ENCODE measurements at places on chromosomes 11 and 22.

DNA sequence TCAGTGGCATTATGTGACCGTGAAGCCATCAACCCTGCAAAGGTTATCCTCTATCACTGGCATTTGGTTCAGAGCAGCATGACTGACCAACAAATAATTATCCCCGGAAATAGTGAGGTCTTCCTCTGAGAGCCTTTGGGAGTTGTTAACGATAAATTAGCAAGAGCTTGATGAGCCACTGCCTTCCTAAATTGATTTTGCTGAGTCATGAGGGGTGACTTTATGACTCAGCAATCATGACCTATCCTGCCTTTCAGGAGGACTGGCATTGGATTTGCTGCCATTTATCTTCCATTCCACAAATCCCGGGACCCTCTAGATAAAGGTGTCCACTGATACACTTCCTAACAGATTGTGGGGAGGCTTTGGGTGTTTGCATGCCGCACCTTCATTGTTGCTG, 80.8 kb upstream of the MTNR1B start:
- no peak for DNase-seq

DNA sequence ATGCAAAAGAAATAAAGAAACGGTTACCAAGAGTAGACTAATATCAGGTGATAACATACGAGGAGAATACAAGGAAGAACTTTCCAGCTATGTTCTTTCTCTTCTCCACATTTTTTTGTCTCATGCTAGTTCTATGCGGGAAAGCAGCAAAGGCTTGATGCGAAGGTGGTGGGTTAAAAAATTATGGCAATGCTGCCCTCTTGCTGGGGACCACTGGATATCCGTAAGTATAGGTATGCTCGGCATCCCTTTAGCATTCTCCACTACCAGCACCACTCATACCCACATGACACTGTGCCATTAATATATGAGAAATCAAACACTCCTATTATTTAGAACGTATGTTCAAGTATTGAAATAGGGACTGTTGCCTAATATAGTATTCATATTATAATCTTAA, 776.4 kb downstream of the LRRC4C start:
- no peak for DNase-seq

DNA sequence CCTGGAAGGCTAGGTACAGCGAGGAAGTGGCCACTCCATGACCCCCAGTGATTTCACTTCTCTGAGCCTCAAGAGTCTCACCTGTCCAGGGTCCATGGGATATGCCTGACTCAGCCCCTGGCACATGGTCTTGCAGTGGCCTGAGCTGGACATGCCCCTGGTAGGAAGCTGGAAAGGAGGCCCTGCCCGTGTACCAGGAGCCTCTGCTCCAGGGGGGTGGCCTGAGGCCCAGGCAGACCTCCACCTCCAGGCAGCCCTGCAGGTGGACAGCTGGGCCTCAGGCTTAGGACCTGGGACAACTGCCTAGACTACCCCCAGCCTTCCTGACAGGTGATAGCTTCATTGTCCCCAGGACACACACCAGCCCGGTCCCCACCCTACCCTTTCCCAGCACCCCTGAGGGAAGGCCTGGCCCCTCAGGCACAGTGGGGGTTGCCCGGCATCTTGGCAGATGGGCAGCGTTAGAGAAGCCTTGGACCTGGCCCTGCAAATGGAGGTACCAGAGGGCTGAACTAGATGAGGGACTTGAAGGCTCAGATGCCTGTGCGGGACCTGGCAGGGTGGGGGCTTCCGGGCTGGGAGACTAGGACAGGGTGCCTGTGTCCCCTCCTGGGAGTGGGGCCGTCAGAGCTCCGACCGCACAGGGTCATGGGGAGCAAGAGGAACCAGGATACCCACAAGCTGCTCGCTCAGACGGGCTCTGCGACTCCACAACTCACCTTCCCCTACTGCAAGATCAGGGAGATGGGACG, 53.6 kb downstream of the CDKN1C start:
- DNase-seq: no peak

GRCh38 chr11:14075118-14076078, 112.9 kb downstream of the SPON1 start:
- DNase-seq: no peak

DNA sequence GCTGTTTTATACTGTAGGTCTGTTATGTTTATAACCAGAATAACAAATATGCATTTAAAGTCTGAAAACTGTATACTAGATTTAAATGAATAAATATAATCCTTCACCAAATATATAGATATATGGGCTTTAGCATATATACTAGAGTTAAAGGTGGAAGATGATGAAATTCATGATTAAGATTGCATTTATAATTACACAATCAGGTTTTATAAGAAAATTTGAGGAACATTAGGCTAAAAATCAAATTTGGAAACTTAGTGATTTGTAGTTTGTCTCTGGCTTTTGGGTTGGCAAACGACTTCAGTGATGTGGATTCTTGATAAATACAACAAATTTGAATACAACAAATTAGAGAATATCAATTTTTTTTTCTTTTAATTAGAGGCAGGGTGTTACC, 10.0 kb downstream of the BCL2L13 start:
- DNase-seq: no peak

GRCh38 chr11:11960687-11961086, 47.7 kb downstream of the DKK3 start:
- DNase-seq: no peak

DNA sequence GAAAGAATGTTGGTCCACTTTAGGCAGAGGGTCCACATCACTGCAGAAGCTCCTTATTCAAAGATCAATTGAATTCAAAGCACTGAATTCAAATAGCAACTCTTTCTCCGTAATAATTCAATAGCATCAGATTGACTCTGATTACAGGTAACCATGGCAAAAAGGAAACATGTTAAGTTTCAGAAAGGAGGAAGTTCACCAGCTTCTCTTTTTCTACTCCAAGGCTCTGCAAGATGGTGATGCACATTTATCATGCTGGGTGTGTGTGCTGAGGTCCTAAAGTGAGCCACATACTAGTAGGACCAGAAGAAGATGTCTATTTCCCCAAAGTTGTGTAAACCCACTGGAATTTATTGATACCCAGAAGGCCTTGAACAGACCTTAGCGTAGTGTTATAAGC, 18.0 kb upstream of the DRD2 start:
- DNase-seq: no peak

DNA sequence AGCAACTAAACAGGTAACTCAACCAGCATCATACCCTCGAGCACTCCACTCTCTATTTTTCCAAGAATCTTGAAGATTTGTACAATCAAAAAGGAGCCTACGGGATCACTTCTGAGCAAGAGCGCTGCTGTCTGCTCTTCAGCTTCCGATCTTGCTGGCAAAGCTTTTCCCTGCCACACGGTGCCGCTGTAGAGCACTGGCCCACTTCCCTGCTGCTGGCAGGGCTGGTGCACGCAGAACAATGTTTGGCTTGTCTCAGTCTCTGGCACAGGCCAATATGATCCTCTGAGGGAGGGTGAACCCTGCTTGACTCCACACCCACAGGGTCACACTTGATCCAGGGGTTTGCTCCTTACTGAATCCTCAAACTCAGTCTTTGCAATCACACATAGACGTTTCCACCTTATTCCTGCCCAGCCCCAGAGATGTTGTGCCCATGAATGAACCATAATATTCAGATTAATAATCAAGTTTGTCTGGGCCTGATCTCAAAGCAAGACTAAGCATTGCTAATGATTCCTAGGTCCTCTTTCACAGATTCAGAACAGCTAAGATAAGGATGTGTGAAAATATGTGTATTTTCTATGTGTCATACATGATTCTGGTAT, 536.6 kb downstream of the SOX6 start:
- no peak for DNase-seq

DNA sequence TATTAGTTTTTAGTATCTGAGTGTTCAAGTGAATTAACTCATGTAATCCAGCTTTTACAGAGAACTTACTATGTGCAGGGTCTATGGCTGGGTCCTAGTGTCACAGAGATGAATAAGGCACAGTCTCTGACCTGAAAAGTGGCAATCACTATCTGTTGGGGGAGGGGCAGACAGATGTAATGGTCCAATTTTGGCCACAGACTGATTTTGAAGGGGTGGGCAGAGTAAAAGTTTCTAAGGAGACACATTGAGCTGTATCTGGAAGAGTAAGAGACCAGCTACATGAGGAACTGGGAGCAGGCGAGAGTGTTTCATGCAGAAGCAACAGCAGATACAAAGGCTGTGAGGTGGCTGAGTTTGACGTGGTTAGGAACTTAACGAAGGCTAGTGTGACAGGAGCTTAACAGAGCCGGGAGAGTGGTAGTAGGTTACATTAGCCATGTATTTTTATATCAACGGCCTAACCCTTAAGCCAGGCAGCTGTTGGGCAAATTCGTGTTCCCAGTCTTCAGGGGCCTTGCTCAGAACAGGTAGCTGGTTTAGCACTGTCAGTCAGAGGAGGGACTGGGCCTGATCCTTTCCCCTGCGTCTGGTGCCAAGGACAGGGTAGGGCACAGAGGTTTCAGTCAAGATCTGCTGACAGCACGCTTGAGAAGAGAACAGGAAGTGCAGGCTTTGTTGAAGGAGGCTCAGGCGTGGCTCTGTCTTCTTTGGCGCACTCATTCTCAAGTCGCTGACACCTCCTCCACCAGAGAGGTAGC, 1.4 kb upstream of the STIM1 start:
- DNase-seq: no peak

DNA sequence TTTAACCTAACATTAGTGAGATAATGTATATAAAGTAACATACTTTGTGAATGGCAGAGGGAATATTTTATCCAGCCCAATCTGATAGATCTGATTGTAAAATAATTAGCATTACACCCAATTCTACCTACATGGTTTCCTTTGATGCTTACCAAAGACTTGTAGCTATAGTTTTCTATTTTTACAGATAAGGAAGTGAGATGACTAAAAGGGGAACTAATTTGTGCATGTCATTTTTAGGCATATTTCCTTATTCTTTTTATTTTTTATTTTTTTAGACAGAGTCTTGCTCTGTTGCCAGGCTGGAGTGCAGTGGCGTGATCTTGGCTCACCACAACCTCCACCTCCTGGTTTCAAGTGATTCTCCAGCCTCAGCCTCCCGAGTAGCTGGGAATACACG, 793.7 kb upstream of the LRRC4C start:
- no peak for DNase-seq

DNA sequence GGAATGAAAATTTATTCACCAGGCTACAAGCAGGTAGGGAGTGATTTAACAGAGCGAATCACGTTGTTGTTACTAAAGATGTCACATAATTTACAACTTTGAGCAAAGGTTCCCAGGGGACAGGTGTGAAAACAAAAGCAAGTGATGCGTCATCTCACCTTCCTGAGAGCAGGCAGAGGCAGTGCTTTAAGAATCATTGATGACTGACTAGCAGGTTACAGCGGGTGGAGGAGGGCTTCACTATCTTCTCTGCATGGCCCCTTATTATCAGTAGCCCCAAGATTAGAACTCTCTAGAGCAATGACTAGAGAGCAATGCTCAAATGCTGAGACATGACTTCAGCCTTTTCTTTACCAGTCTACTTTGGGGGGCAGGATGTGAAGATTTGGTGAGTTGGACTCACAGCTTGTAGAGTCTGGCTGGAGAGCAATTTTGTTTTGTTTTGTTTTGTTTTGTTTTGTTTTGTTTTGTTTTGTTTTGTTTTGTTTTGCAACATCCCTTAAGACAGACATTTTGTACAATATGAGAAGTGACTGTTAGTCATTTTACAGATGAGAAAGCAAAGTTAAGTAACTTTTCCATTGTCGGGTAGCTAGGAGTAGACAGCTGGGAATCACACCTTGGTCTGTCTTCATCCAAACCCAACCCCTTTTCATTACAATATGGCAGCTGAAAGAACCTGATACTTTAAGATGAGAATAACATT, 84.8 kb downstream of the SLC1A2 start:
- no peak for DNase-seq

GRCh38 chr11:16364254-16364653, 7.9 kb upstream of the SOX6 start:
- DNase-seq: no peak

- no peak for DNase-seq
Observed at GRCh38 chr11:21630934-21631478, 561.9 kb upstream of the ANO5 start.

- no peak for DNase-seq
Observed at GRCh38 chr22:36658900-36659299, 44.7 kb downstream of the CACNG2 start.

GRCh38 chr11:96301818-96302217, 41.2 kb downstream of the MAML2 start:
- no peak for DNase-seq

DNA sequence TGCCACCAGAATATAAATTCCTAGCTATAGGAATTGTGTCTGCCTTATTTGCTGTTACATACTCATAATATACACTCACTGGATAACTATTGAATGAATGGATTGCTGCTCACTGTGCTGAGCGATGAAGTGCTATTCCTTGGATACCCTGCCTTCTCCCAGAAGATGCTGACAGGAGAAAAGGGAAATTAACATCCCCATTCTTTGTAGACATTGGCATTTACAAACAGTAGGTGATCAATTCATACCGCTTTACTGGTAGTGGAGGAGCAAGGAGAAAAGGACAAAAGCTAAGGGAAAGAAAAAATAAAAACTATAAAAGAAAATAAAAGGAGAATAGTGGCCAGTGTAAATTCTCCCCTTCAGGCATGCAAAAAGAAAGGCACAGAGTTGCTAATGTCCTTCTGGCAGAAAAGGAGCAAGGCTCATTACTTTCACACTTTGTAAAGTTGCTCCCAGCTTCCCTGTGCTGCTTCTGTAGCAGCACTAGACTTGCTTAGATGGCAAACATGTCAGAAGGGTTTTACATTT, 183.0 kb downstream of the LUZP2 start:
- no peak for DNase-seq

DNA sequence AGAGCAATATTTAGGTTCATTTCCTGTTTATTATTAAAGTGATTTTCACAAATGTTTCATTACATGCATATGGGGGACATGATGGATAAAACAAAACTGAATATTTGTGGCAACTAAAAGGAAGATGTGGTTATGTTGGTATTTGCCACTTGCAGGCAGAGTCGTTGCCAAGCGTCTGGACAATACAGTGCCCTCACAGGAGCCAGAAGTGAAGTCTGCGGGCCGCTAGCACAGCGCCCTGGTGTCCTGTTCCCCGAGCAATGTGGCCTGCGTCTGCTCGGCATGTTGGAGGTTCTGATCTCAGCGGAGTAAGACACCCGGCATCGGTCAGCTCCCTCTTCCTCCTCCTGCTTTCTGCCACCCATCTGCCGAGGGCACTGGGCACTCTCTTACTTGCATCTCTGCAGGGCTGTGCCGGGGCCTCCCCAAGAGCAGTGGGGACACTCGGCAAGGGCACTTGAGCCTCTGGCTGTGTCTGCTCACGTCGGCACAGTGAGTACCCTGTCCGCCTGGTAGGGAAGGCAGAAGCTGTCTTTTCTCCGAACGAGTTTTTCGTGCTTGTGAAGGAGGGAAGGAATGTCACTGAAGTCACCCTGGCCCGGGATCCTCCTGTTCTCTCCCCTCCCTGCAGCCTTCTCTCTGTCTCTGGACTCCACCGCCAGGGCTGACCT, 10.5 kb upstream of the TTLL12 start:
- DNase-seq: no peak

DNA sequence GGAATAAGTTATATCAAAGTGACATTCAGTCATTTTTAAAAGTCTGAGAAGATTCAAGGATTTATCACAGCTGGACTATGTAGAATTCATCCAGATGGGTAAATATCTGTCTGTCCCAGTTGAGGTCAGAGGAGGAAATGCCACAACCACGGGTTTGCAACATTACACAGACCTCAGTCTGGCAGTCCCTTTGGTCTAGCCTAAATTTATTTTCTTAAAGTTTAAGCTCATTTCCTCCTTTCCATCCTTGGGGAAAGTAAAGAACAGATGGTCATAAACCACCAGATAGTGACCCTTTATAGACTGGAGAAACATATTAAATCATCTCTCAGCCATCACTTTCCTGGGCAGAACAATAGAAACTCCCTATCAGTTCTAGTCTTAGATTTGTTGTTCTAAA, 238.4 kb upstream of the DDI1 start:
- DNase-seq: no peak

Measured in retinal pigment epithelial cell (primary cell).